ENCODE measurements at places on chromosomes 12 and 14.

DNA sequence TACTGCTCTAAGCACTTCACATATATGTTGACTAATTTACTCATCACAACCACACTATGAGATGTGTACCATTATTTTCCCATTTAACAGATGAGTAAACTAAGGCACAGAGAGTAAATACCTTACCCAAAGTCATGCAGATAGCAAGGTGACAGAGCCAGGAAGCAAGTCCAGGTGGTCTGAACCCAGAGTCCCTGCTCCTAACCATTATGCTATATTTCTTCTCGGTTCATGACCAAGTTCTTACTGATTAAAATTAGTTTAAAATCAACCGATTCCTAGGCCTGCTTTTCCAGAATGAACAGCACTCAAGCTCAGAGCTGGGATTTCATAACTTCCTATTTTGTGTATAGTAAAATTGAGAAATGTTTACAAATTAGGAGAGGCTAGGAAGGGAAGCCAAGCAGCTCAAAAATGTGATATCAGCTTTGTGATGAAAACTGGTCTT, 85.5 kb upstream of the EGLN3 start:
- DNase-seq: no peak

- no peak for DNase-seq
These were observed 250.1 kb downstream of the NUAK1 start for GRCh38 chr12:105888696-105889095.

DNA sequence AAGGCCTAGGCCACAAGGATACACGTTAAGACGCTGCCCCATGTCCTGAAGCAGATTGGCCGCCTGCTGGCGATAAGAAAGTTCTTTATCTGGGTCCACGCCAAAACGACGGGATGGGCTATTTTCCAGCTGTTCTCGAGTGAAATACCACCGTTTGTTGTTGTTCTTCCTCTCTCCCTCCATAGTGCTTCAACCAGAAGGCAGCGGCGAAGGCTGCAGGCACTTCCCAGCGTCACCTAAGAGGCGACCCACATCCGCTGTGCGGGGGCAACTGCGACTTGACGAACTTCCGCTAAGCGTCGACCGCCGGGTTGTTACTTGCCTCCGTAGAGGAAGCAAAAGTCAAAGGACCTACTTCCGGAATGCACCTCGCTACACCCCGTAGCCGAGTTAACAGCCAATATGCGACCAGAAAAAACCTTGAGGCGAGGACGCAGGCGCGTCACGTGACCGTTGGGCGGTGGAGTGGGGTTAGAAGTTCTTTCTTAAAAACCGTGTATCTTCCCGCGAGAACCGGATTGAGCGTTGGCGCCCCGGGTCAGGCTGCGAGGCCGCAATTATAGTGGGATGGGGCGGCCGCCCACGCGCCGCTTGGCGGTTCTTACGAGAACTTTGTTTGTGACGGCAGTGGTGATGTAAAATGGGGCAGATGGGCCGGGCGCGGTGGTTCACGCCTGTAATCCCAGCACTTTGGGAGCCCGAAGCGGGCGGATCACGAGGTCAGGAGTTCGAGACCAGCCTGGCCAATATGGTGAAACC, at the start of gene CCNT1:
Gene CCNT1, minus strand, starts transcription at position 215 of the 759 bp plus-strand sequence. Its CDS starts 32 bp downstream, at position 183.
- peak; percentile 97 for DNase-seq

DNA sequence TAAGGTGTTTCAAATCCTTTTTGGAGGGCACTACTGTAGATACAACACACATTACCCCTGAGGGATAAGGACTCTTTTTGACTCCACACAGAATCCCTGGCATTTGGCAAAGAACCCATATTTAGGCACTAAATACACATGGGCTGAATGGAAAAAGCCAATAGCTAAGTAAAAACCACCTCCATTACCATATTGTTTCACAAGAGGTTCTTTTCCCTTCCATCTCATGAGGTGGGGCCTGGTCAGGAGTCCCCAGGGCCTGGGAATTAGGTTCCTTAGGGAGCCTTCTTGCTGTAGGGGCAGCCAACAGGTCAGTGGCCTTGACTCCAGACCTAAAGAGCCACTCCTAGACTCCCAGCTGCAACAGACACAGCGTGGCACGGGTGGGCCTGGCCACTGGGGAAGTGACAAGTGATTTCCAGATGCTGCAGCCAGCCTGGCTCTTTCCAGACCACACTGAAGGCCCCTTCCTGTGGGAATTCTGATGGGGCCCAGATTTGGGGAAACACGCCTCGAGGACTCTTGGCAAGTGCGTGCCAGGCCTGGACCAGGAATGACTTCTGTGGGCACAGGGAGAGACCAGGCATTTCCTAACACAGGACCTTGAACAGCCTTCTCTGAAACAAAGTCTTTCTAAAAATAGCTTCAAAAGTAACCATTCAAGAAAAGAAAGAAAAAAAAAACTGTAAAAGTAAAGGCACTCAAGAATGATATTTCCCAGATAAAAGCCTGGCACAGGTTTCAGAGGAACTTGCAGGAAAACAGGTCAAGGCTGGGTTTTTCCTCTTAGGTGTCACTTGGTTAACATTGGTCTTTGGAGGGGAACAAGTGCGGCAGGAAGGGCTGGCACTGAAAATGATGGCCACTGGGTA, 18.1 kb downstream of the SSH1 start:
- no peak for DNase-seq

GRCh38 chr14:89175881-89176799, 240.9 kb downstream of the FOXN3 start:
- DNase-seq: no peak

DNA sequence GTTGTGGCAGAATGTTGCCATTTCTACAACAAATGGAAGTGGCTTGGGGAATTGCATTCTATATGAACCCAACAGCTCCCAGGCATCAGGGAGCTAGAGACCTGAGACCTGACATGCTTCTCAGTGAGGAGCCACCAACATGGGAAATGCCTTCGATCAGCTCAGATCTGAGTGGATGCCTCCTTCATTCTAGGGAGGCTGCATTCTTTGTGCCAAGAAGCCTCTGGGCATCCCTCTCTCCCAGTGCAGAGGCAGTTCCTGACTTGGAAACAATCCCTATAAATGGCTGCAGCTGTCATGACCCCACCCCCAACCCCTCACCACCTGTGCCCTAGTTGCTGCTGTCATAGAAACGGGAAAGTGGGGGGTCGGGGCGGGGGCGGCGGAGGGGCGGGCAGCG, 196.3 kb downstream of the PPM1H start:
- DNase-seq: no peak

- DNase-seq: no peak
These were observed 135.9 kb downstream of the TMEM30B start for GRCh38 chr14:61145034-61145902.

GRCh38 chr14:62329427-62329826, 567.2 kb downstream of the SNAPC1 start:
- no peak for DNase-seq

DNA sequence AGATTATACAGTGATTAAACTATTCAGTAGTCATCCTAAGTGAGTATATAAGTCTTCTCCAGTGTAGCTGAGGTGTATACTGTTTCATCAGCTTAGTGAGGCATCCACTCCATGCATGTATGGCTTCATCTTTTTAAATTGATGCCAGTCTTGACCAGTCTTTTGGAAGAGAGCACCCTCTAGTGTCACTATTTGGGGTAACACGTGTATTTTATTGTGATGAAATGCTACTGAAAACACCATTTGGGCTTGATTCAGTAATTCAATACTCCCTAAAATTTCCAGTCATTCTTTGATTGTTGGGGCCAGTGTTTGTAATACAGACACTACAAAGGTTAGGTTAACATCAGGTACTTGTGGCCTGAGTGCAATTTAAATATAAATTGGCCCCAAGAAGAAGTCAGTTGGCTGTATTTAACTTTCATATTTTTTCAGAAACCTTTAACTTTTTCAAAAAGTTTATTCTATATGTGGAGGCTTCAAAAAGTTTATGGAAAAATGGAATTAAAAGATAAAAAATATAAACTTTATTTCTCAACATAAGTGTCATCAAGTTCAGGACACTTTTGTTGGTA, 35.3 kb downstream of the MIPOL1 start:
- no peak for DNase-seq
